ENCODE measurements at places on chromosomes 16 and 17. TPM values are rescaled to one million over a fixed set of nuclear protein-coding genes. Genes with fewer than 3 reads are reported as not detected.

The MPO gene
- not detected for total RNA-seq

The NME1 gene
- 124 TPM for total RNA-seq

The CD300LB gene
- not detected for total RNA-seq

The KCTD13 gene
- 30.5 TPM for total RNA-seq

The CBX4 gene
- total RNA-seq: 35.0 TPM

The TMEM92 gene
- 2.7 TPM for total RNA-seq

The C17orf78 gene
- total RNA-seq: not detected

The SCNN1B gene
- total RNA-seq: not detected

The EVPL gene
- 0.16 TPM for total RNA-seq

The MFAP4 gene
- total RNA-seq: 213 TPM

The SPIRE2 gene
- total RNA-seq: 6.8 TPM

The EPOP gene
- total RNA-seq: 3.7 TPM

The TP53TG3B gene
- total RNA-seq: not detected

The FA2H gene
- total RNA-seq: not detected

The ZNF213 gene
- 13.4 TPM for total RNA-seq

The FAM20A gene
- total RNA-seq: 1.7 TPM

The KRT12 gene
- total RNA-seq: not detected

The PRAC1 gene
- 14.0 TPM for total RNA-seq
